ENCODE measurements at places on chromosomes 3 and 15.

DNA sequence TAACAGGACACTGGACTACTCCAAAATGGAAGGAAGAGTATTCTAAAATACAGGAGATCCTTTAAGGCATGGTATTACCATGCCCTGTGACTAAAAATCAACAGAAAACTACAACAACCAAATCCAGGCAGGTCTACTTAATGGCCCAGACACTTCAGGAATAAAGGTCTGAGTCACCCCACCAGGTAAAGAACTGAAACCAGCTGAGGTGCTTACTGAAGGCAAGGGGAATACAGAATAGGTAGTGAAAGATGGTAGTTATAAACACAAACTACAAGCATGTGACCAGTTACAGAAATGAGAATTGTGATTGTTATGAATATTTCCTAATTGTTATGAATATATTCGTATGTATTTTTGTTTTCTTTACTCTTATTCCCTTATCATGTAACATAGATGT lies 13.4 kb downstream of the IFT57 start:
- DNase-seq, result no peak

DNA sequence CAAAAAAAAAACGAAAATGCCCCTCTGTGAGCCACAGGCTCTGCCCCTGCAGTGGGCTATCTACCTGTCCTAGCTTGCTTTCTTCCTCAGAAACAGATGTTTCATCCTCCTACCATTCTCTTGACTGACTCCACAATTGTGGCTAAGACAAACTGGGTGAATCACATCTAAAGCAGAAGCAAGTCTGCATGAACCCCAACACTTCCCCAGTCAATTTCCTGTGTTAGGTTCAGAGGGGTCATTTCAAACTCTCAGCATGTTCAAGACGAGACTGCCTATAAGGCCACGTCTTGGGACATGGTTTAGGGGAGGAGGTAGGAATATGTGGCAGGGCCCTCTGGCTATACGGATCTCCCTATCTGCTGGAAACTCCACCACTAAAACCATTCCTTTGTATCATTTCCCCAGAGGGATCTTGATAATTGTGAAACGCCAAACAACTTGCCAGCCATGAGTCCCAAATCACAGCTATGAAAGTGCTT lies 28.6 kb upstream of the ANKDD1A start:
- DNase-seq, result no peak

DNA sequence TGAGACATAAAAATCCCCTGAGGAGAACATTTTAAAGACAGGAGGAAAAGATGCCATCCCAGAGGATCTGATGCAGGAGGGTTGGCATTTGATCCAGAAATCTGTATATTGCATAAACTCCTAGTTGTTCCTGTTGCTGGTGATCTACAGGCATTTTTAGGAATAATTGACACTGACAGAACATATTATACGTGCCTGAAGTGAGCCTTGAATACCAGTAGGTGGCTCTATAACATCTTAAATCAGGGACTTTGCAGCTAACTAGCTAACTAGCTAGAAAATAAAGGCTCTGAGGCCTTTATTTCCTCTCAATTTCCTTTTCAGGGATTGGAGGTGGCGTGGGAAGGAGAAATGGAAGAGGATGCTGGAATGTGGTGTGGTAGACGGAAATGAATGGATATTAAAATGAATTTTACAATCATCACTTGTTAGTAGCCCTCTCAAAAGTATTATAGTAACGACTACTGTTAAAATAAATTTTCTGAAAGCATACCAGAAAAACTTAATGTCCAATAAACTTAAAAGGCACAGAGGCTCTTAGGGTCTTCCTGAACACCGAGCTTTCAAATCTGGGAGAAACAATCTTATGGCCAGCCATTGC lies 73.8 kb upstream of the ZBED2 start:
- DNase-seq, result no peak

GRCh38 chr3:155382396-155383042 lies 89.0 kb upstream of the STRIT1 start:
- DNase-seq, result peak; percentile 93

GRCh38 chr3:151770956-151771355 lies 37.2 kb downstream of the AADACL2 start:
- no peak for DNase-seq

GRCh38 chr3:58072052-58072762 lies 64.0 kb downstream of the FLNB start:
- no peak for DNase-seq

DNA sequence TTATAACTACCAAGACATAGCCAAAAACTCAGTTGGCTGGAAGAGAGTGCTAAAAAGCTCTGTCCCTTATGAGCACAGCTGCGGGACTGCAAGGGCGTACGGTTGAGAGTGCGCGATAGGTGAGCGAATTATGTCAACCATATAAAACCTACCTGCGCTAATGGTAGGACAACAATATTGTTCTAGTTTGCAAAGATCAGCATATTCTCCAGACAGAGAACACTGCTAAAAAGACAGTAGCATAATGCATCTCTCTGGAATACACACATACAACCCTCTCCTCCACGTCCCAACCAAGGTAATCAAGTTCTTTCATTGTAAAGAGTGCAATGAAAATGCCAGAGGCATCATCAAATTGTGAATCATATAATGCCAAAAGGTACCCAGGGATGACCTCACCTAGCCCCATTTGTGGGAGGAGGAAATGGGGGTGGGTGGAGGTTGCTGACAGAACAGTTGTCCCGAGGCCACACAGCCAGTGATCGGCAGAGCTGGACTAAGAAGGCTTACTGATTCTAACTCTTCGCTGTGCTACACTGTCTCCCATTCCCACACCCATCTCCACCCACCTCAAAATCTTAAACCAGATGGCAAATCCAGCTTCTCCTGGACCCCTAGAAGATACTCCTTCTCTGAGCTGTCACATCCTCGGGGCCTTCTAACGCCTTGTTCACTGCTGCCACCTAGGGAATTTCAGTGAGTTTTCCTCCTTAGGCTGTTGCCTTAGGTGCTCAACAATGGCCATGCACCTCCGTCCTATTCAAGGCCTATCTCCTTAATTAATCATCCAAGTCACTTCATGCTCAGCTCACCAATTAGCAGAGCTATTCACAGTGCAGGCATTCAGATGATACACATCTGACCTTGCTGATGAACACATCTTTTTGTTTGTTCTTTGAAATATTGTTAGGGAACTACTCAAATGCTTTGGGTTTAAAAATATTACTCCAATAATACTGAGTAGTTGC lies 60.7 kb downstream of the RPL22L1 start:
- peak; percentile 41 for DNase-seq

GRCh38 chr3:12501360-12502020 lies 17.2 kb downstream of the TSEN2 start:
- DNase-seq, result no peak

- DNase-seq, result no peak
These were observed 86.9 kb downstream of the ASB7 start for GRCh38 chr15:100689131-100689899.

GRCh38 chr15:59444081-59444835 lies 6.3 kb downstream of the FAM81A start:
- DNase-seq, result no peak

GRCh38 chr15:66815318-66815717 lies 113.3 kb downstream of the SMAD6 start:
- no peak for DNase-seq

DNA sequence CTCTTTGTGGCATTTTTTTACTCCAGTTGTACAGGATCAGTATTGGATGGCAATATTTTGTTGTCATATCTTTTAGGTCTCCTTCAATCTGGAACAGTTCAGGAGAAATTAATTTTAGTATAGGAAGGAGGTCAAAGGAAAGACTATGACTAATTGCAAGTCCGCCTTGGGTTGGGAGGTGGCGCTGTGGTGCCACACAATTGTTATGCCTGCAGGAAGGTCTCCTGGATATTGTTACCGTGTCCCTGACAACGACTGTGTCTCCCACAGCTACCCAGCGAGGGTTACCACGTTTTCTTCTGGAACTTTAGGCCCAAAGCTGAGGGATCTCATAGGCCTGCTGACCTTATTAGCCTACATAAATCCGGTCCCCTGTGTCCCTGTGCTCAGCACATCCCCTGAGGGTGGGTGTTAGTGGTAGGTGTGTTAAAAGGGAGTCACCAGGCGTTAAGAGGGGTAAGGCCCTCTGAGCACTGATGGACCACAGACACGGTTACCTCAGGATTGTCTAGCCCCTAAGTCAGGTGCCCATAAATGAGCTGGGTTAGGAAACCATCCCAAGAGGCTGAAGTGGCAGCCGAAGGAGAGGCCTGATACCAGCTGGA lies 31.5 kb downstream of the KCNAB1 start:
- peak; percentile 55 for DNase-seq

GRCh38 chr15:94230883-94231722 lies at the start of gene MCTP2:
Gene MCTP2 (plus strand): TSS chr15:94231561. CDS start chr15:94298266, 66,705 bp downstream.
- no peak for DNase-seq

- DNase-seq, result no peak
These were observed 88.7 kb upstream of the MRPL3 start for GRCh38 chr3:131591394-131592014.

- no peak for DNase-seq
These were observed 26.7 kb downstream of the NRROS start for GRCh38 chr3:196666001-196666867.

DNA sequence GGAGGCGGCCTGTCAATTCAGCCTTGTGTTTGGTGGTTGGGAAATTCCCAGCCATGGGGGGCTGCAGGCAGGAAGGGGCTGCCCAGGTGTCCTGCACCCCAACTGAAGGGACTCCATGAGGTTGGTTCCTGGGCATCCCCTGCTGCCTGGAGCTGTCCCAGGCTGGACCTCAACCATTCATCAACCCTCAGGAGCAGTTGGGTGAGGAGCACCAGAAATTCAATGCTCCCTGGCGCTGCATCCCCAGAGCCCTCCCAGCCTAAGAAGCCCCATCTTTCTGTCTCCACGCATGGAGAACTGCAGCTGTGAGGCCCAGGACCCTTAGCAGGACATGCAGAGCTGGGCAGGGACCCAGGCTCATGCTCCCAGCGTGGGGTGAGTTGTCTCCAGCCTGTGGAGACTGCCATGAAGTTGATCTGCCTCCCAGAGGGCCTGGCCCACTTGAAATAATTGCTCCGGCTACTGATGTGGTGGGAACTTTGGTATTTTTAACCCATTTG lies 8.0 kb upstream of the SEMA3B start:
- DNase-seq, result no peak

DNA sequence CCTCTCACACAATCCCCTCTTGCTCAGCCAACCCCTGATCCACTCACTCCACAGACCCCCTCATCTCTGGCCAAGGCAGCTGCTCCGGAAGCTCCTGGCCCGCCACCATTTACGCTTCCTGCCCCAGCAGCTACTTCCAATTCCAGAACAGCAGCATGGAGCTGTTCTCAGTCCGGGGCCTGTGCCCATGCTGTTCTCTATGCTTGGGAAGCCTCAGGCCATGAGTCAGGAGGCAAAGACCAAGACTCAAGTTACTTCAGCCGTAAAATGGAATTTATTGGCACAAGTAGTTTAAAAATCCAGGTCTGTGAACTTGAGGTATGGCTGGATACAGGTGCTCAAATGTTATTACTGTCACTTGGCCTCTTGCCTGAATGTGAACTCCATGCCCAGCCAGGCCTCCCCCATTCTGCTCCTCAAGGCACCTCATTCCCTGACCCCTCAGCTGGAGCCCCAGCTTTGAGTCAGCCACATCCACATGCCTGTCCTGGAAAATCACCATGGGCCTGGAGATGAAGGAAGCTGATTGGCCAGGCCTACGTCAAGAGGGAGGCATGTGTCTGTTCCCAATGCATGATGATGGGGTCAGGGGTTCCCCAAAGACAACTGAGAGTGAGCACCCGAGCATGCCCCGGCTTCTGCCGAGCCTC lies 31.4 kb upstream of the CACNA2D2 start:
- DNase-seq, result no peak

DNA sequence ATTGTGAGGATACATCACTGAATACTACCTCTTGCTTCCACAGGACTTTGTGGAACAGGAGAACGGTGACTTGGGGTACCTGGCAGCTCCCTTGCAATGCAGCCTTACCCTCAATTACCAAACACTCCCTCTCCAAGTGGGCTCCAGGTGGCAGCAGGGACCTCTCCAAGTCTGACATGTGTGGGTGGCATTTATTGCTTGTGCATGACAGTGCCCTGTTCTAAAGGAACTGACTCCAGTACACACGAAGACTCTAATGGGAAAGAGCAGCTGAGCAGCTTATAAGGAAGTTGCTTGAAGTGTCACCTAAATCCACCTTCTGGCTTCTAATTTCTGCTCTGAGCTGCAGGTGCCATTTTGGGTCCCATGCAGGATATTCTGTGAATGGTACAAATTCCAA lies 174.1 kb upstream of the SLCO3A1 start:
- no peak for DNase-seq

DNA sequence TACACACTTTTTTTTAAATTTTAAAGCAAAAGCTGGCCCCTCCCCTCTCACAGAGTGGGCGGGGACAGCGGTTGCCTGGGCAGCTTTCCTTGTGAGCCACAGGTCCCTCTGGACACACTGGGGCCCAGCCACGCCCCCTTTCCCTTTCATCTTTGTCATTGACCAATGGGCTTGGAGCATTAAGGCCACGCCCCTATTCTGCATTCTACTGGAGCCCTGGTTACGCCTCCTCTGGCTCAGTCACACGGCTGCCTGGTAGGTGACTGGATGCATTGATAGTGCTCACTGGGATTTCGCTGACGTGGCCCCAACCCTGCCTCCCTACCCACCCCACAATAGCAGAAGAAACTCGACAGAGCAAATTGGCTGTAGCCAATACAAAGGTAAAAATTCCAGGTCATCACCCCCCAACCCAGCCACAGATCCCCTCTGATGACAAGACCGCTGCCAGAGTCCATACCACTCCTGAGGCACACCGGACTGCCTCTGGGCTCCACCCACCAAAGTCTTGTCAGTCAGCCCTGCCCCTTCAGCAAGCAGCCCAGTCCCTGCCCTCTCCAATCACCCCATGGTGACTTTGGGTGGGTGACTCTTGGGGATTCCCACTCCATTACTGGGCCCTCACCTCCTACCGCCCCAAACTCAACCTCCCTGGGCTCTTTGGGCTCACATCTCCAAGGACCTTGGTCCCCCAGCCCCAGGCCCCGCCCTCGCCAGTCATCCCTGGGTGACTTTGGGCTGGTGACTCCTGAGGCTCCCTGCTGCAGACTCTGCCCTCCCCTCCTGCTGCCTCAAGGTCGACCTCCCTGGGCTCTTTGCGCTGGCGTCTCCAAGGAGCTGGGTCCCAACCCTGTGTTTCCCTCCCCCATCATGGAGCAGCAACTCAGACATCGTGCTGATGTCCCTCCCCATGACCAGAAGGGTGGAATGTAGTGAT lies 112.2 kb upstream of the FAN1 start:
- DNase-seq, result no peak

- no peak for DNase-seq
These were observed 72.0 kb downstream of the LARS2 start for GRCh38 chr3:45460361-45460760.

GRCh38 chr3:177692304-177692975 lies 495.2 kb upstream of the TBL1XR1 start:
- DNase-seq, result no peak

GRCh38 chr3:151918253-151919029 lies 45.0 kb downstream of the SUCNR1 start:
- no peak for DNase-seq
